Thymus (tissue), 14 donors: ENCODE measurements at places on chromosomes 16 and 17. TPM values are rescaled to one million over a fixed set of nuclear protein-coding genes. Genes with fewer than 3 reads are reported as not detected.

DNA sequence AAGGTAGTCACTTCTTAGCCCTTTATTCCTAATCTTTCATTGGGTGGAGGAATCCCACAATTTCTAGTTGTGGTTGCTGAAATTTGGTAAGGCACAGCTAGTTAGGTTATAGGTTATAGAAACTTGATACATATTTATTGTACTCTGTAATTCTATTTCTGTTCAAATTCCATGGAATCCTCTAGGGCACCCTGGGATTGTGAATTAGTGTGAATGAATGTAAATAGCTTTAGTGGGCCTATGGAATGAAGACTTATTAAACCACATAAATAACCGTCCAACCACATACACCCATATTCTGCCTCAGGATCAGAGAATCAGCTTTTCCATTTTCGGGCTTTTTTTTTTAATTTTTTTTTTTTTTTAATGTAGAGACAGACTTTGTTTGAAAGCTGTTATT lies 9.2 kb downstream of the TANC2 start:
- DNase-seq: no peak

The FOXN1 gene
- 5.4 TPM for total RNA-seq

DNA sequence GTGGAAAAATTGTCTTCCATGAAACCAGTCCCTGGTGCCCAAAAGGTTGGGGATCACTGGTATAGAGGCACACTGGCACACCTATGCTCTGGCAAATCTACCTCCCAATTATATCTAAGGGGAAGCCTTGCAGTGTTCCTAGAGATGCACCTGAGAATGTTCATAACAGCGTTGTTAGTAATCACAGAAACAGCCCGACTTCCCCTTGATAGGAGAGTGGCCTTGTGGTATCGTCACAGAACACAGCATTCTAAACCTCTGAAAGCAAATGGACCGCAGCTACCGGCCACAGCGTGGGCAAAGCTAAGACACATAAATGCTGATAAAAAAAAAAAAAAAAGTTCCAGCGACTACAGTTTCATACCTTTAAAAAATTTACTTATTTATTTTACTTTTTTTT lies 39.1 kb upstream of the ADGRG1 start:
- no peak for DNase-seq

DNA sequence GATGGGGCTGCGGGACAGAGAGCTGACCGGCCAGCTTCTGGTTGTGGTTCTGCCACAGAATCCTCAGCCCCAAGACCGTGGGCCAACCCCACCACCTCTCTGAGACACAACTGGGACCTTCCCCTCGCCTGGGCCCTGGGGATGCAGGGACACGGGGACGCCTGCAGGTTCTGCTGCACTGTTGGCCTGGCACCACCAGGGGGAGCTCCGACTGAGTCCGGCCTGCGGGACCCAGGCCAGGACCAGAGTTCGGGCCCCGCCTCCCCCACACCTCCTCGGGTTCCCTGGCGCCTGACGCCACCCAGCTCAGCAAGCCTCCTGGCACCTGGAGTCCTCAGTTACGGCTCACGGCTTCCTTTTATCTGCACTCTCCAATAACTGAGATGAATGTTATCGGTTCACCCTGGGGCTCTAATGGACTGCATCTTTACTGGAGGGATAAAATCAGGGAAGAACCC lies 27.3 kb downstream of the TBC1D16 start:
- DNase-seq: peak; percentile 61

The OTOA gene
- 0.28 TPM for total RNA-seq

- no peak for DNase-seq
Measured at GRCh38 chr16:5010576-5011329, 23.0 kb downstream of the NAGPA start.

The IRX6 gene
- 2.8 TPM for total RNA-seq

The SPSB3 gene
- total RNA-seq: 68.1 TPM

- DNase-seq: no peak
Measured at GRCh38 chr16:11684231-11685025, 16.2 kb downstream of the SNN start.

The FASN gene
- 12.3 TPM for total RNA-seq

The HS3ST4 gene
- 0.05 TPM for total RNA-seq

The FA2H gene
- 2.0 TPM for total RNA-seq

The HNF1B gene
- total RNA-seq: 0.05 TPM

The CDRT15L2 gene
- not detected for total RNA-seq

The PYDC1 gene
- 1.3 TPM for total RNA-seq

GRCh38 chr17:2797226-2797625 lies 988 bp downstream of the RAP1GAP2 start:
- no peak for DNase-seq

- no peak for DNase-seq
Measured at GRCh38 chr17:79349506-79350400, 261.1 kb downstream of the RBFOX3 start.

- no peak for DNase-seq
Measured at GRCh38 chr16:85374571-85374872, 238.6 kb upstream of the GSE1 start.

The STX1B gene
- total RNA-seq: 0.19 TPM

DNA sequence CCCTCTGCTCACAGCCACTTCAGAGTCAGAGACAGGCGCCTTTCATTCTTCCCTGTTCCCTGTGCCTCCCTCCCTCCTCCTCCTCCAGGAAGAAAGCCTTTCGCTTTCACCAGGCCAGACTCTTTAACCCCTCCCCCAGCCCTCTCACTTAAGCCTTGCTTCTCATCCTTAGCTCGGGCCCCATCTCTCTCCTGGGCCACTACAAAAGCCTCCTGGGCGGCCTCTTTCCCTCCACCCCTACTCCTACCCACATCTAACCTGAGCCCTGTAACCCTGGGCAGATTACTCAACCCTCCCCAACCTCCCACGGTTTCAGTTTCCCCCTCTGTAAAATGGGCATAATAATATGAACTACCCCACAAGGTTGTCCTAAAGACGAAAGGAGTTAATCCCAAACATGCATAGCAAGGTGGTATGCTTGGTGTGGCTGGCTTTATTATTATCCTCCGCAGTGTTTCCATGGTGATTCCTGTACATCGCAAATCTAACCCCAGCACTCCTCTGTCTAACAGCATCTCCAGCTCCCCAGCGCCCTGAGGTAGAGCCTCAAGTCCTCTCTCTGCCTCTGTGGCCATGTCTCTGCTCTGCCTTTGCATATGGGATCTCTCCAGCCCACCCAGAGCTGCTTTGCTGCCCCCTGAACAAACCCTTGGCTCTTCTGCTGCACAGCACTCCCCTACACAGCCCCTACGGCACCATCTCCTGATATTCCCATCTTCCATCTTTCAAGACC lies 17.7 kb downstream of the PIMREG start:
- no peak for DNase-seq

The KRT12 gene
- total RNA-seq: 0.52 TPM
